ENCODE measurements at places on chromosomes 5 and 9. TPM values are rescaled to one million over a fixed set of nuclear protein-coding genes. Genes with fewer than 3 reads are reported as not detected.

Gene NR5A1
- 0.46 TPM for polyA plus RNA-seq

Gene PIGO
- polyA plus RNA-seq, result 18.2 TPM

Gene PCDHA4
- polyA plus RNA-seq, result 0.05 TPM

Gene ITGA2
- polyA plus RNA-seq, result 3.5 TPM

Gene GFPT2
- polyA plus RNA-seq, result 3.1 TPM

Gene TXNDC8
- polyA plus RNA-seq, result 0.02 TPM

Gene ZNF354B
- 18.6 TPM for polyA plus RNA-seq

Gene GPX3
- 412 TPM for polyA plus RNA-seq

Gene FSD1L
- polyA plus RNA-seq, result 1.6 TPM

Gene PCDHGA8
- 0.18 TPM for polyA plus RNA-seq

Gene PCA3
- 0.09 TPM for polyA plus RNA-seq

Gene STPG3
- 0.43 TPM for polyA plus RNA-seq

Gene NRARP
- polyA plus RNA-seq, result 1.6 TPM

Gene GLDC
- 2.2 TPM for polyA plus RNA-seq

Gene DPYSL3
- 9.2 TPM for polyA plus RNA-seq

Gene PPP3R2
- polyA plus RNA-seq, result 0.02 TPM

Gene C6
- polyA plus RNA-seq, result 0.73 TPM

Gene VLDLR
- polyA plus RNA-seq, result 1.8 TPM

Gene SPATA31A6
- 0.05 TPM for polyA plus RNA-seq

Gene FAM221B
- polyA plus RNA-seq, result 0.05 TPM

Gene ATG10
- 10.4 TPM for polyA plus RNA-seq

Gene COL15A1
- polyA plus RNA-seq, result 3.8 TPM

Gene PFN3
- polyA plus RNA-seq, result not detected

Gene RNF38
- polyA plus RNA-seq, result 19.0 TPM

Gene PTCD2
- 4.1 TPM for polyA plus RNA-seq

Gene ANKRD18B
- polyA plus RNA-seq, result 2.5 TPM

Gene ENTREP1
- polyA plus RNA-seq, result 16.1 TPM

Gene SHROOM1
- 6.2 TPM for polyA plus RNA-seq

Gene HTR4
- polyA plus RNA-seq, result 0.05 TPM

Gene OR1Q1
- polyA plus RNA-seq, result 0.05 TPM

Gene HK3
- polyA plus RNA-seq, result 38.9 TPM

Gene GEMIN5
- 5.3 TPM for polyA plus RNA-seq

Gene C5orf58
- polyA plus RNA-seq, result 0.48 TPM

Gene CDX1
- 1.3 TPM for polyA plus RNA-seq

Gene C7
- polyA plus RNA-seq, result 31.0 TPM

Gene ADGRD2
- 0.50 TPM for polyA plus RNA-seq

Data from thymus (tissue), 14 donors.